ENCODE measurements at places on chromosomes 7 and 10. TPM values are rescaled to one million over a fixed set of nuclear protein-coding genes. Genes with fewer than 3 reads are reported as not detected.

The CALHM1 gene
- not detected for total RNA-seq

DNA sequence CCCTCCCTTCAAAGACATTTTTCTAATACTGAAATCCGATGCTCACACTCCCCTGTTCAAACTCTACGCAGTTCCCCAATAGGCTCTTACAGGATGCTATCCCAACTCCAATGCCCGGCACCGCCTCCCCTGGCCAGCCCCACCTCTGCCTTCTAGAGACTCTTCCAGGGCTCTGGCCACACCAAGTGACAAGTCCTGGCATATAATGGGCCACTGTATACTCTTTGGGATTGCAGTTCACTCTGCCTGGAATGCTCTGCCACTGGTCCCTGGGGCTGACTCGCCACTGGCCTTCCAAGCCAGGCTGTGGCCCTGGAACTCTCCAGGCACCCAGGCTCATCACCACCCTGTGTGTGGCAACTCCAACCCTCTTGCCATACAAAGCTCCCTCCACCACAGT is 3.1 kb upstream of the BRI3 start:
- DNase-seq: no peak

DNA sequence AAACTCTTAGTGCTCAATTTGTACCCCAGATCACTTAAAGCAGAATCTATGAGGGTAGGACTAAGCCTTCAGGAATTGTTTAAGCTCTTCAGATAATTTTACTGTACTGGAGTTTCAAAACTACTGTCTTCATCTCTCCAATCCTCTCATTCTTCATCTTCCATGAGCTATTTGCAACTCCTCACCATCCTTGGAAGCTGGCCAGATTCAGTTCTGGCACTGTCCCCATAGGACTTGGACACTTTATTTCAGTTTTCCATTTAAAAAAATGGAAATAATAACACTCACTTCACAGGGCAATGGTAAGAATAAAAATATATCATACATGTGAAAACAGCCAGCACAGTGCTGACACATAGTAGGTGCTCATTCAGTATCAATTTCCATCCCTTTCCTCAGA is 74.6 kb downstream of the PPP1R17 start:
- no peak for DNase-seq

DNA sequence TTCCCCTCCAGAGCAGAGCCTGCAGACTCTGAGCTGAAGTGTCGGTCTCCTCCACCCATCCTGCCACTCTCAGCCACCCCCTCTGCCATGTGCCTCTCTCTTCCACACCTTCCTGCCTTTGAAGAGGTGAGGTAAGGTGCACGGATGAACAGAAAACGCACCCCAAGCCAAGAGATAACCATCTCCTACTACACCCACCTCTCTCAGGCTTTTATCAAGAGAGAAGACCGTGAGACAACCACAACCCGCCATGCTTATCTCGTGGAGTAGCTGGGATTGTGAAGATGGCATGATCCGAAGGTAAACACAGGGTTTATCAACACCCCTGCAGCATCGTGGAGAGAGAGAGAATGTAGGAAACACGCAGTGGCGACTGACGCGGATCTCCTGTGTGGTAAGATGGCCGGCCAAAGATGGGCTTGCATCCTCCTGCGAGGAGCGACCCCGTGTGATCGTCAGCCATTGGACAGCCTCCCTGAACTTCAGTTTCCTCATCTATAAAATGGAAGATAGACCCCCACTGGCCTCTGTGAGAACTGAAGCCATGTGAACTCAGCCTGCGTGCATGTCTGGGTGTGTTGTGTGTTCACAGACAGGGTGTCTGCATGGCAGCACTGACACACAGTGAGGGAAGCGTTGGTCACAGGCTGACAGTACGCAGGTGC is 219.0 kb downstream of the DIP2C start:
- no peak for DNase-seq

DNA sequence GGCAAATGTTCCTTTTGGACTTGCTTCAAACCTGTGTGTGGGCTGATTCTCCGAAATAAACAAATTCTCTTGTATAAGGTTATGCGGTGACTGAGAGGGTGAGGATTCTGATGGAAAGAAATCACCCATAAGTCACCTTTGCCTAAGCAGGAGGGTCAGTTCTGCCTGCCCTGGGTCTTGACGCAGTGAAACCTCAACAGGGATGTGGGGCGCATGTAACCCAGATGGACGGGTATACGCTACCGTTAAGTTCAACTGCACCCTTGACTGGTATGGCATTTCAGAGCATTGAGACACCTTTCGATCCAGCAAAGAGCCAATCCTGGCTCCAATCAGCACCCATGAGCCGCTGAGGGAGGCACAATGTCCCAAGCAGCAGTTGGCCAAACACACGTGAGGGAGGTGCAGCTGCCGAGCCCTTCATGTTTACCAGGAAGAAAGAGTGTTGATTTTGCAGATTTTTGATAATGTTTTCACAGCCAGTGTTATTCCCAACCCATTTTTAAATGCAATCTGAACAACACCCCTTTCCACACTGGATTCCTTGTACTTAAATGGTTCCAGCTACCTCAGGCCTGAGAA is 48.1 kb downstream of the SORBS1 start:
- no peak for DNase-seq

DNA sequence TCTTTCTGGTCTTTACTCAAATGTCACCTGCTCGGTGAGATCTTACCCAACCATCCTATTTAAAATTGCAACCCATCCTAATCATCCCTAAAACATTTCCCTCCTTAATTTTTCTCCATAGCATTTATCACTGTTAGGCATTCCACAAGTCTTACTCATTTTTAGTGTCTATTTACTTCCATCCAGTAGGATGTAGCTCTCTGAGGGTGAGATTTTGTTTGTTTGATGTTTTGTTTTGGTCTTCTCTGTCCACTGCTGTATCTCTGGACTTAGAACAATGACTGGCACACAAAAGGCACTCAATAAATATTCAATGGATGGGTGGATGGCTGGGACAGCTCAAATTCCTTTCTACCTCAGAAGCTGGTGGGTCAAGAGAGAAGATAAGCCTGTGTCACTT is 15.8 kb upstream of the DUSP5 start:
- DNase-seq: peak; percentile 47

- no peak for DNase-seq
Measured at GRCh38 chr7:36360244-36360643, 29.4 kb upstream of the ANLN start.

GRCh38 chr7:95687759-95688343 is 84.5 kb upstream of the DYNC1I1 start:
- peak; percentile 40 for DNase-seq

GRCh38 chr10:59995862-59996261 is 89.5 kb upstream of the CCDC6 start:
- no peak for DNase-seq

Measured in fibroblast of the aortic adventitia (primary cell).